ENCODE measurements at places on chromosomes 4 and X.

- no peak for DNase-seq
Measured at GRCh38 chr4:8682296-8682695, 89.7 kb downstream of the CPZ start.

GRCh38 chr4:81491943-81492342, 20.2 kb upstream of the RASGEF1B start:
- no peak for DNase-seq

DNA sequence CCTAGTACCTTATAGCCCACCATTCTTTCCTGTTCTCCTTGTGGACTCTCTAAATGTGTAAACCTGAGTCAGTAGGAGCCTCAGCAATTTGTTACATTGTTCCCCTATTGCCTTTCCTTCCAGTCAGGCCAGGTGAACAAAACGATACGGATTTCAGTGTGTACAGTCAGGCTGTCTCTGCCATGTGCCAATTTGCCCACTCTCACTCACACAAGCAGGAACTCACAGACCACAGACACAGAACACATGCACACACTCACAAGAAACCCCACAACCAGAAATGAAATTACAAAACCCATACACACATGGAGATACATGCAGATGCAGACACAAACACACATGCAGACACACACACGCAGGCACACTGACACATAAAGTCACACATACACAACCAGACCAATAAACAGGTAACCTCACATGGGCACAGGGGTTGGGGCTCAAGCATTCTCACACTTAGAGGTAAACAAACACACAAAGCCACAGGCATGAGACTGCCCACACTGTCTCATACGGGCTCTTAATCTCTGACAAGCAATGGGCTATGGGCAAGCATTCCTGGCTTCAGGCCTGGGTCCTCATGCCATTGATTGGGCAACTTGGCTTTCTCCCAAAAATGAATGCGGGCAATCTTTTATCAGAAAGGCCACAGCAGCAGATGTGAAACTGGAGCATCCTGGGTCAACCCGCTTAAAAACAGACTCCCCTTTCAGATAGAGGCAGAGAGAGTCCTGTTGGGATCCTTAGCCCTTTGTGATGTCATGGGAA, 68.7 kb downstream of the NBDY start:
- DNase-seq, result no peak

GRCh38 chr4:70802928-70803580, 36.6 kb downstream of the GRSF1 start:
- no peak for DNase-seq

DNA sequence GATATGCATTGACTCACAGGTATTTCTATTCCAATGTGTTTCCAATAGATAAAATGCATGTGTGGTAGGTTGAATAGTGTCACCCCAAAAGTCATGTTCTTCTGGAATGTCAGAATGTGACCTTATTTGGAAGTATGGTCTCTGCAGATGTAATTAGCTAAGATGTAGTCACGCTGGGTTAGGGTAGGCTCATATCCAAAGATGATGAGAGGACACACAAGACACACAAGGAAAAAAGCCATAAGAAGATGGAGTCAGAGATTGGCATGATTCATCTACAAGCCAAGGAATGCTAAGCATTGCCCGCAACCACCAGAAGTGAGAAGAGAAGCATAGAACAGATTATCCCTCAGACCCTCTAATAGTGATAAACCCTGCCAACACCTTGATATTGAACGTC, 17.5 kb downstream of the ZNF330 start:
- no peak for DNase-seq

DNA sequence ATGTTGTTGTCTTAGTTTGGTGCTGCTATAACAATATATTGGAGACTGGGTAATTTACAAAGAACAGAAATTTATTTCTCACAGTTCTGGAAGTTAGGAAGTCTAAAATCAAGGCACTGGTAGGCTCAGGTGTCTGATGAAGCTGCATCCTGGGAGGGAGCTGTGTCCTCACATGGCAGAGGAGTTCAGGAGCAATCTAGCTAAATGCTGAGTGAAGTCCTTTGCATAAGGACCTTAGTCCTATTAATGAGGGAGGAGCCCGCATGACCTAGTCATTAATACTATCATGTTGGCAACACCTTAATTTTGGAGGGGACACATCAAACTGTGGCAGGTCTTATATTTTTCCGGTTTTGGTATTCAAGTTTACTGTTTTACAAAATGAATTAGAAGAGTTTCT, 36.0 kb upstream of the NSUN7 start:
- no peak for DNase-seq

- DNase-seq, result no peak
Measured at GRCh38 chrX:115499112-115499805, 61.7 kb upstream of the PLS3 start.

DNA sequence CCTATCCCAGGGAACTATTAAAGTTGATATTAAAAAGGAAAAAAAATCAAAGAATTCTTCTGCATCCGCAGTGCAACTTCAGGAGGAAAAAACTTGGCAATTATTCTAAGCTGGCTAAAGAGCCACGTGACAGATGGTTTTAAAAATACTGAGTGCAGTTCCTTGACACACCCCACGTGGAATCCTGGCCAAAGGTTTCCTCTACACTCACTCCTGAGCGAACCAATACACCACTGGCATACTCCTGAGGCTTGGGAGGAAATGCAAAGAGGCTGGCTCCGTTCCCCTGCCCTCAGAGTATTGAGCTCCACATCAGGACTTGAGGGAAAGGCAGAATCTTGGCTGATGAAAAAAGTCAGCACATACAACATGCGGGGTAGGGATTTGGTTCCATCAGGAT, 133.8 kb upstream of the ATP6AP2 start:
- DNase-seq, result no peak

- DNase-seq, result no peak
Measured at GRCh38 chrX:111336141-111336540, 65.9 kb upstream of the CAPN6 start.

- no peak for DNase-seq
Measured at GRCh38 chr4:123994917-123995316, 598.3 kb downstream of the SPRY1 start.

DNA sequence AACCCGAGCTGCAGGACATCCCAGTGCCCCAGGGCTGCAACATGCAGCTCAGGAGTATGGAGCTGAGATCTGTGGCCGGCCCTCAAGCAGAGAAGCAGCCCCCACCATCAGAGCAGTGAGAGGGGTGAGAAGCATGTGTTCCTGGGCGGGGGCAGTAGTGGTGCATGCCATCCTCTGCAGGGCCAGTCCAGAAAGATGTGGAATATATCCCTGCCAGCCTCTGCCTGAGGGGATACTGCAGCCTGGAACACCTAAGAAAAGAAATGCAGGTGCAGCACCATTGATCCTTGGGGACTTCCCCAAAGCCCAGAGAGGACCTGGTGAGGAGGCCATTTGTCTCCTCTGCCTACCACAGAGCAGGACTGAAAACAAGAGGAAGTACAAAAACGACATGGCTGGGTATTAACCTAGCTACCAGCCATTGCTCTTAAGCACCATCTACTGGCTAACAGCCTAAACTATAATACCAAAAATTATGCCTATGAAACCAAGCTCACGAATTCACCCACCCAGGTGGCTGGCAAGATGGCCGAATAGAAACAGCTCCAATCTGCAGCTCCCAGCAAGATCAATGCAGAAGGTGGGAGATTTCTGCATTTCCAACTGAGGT, 158.8 kb downstream of the ADGRA3 start:
- DNase-seq, result no peak

DNA sequence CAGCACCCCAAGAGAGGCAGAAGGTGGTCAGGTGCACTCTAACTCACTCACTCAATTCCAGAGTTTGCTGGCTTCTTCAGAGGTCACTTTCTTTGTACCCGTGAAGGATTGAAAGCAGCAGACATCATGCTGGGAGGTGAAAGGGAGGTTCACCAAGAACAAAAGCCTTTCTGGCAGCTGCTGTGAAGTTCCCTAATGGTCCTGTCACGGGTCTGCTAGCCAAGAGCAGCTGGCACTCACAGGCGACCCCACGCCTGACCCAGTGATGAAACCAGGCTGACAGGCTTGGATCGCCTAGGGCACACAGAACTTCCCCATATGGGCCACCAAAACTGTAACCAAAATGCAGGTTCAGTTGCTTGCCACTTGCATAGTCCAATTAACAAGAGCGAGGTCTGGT, 11.8 kb downstream of the NUDT11 start:
- DNase-seq, result no peak

DNA sequence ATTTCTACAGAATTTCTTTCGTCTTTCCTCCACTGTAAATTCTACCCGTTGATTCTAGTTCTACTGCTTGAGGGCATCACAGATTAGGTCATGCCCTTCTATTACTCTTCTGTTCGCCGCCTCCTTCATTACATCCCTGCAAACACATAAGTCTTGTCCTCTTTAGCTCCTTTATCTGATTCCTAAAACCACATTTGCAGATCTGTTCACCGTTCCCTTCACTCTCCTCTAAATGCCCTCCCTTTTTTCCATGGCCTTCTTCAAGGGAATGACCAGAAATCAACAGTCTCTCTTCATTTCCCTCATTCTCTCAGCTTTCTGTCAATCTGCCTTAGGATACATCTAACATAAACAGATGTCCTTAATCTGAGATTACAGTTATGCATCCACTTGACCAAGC, 43.1 kb downstream of the BTC start:
- DNase-seq, result no peak

- DNase-seq, result no peak
Measured at GRCh38 chr4:182649698-182650477, 267.3 kb downstream of the DCTD start.

DNA sequence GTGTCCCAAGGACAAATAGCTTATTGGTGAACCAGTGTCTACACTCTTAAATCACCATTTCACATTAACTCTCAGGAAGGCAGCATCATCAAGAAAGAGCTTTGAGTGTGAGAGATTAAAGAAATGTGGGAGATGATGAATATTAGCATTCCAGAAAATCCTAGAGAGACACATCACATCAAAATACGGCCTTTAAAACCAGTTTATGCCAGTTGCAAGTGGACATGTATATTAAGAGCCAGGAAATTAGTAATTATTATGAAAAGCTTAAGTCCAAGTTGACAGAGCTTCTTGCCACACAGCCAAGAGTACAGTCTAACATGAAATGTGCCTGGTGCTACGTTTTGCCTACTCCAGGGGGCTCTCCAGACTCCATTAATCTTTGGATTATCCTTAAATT, 503.0 kb upstream of the BOD1L1 start:
- no peak for DNase-seq

GRCh38 chrX:136920001-136920400, 39.5 kb upstream of the RBMX start:
- no peak for DNase-seq

DNA sequence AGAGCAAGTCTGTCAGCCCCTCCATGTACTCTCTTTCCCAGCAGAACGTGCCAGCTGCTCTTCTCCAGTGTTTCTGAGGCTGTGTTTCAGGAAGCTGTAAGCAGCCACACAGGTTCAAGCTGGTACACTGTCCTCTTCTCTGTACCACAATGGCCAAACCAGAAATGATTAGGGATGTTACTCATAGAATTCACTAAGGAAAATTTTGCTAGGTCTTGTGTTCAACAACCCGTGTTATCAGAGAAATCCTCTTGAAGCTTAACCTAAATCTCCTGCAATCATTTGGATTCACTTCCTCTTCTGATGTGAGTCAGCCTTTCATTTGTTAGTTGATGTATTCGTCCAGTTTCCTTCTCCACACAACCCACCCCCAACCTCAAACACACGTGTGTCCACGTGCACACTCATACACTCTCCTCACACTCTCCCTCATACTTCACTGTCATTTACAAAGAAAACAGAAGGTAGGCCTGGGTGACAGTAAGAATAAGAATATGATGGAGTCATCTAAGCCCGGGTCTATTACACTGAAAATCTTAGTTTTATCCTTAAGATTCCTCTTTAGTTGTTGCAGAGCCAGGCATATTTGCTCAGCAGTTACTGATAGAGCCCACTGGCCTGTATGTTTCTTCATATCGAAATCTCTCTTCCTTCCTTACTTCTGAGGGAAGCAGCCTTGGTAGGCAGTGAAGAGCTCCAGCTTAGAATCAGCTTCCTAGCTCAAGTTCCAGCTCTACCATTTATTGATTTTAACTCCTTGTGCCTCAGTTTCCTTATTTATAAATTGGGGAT, 63.4 kb downstream of the DCUN1D4 start:
- no peak for DNase-seq

- DNase-seq, result no peak
Measured at GRCh38 chrX:114178126-114178525, 405.8 kb upstream of the HTR2C start.

- no peak for DNase-seq
Measured at GRCh38 chr4:26724534-26724933, 136.1 kb upstream of the STIM2 start.

DNA sequence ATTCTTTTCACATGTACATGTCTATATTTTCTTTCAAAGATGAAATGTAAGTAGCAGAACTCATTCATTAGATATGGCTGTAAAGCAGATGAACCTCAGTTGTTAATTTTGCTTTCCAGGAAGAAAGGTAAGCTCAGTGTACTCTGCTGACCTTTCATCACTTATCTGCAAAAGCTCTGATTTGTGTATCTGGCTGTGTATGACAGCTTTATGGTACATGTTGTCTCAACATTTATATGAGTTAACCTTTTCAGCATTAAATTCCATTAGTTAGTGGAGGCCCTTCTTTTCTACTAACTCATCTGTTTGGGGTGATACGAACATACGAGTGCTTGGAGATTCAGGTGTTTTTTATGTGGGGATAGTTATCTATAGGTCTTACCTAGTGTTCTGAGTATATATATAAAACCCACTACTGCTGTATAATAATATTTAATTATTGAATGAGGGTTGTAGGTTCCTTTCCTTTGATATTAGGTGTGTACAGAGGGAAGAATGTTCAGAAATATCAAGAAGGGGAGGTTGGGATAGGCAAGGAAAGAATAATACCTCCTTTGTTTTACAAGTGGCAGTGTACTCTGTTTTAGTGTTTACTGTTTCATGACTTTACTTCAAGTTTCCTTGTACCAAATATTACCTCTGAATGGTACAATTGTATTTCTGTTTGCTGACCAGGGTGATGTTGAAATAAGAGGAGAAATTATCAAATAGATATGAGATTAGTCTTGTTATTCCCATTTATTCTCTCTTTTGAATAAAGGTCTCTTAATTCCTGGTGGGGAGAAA, 395.5 kb downstream of the ARHGAP24 start:
- no peak for DNase-seq

DNA sequence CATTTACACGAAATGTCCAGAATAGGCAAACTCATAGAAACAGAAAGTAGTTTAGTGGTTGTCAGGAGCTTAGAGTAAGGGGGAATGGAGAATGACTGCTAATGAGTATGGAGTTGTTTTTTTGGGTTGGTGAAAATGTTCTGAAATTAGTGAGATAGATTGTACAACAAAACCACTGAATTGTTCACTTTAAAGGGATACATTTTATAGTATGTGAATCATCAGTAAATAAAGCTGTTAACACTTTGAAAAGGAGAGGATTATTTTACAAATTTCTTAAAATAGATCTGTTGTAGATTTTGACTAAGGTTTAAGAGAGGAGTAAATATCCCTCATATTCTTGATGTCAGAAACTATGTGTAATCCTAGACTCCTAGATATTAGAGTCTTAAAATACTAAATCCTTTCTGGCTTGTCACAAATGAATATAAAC, 82.7 kb downstream of the RAPGEF2 start:
- DNase-seq, result no peak

DNA sequence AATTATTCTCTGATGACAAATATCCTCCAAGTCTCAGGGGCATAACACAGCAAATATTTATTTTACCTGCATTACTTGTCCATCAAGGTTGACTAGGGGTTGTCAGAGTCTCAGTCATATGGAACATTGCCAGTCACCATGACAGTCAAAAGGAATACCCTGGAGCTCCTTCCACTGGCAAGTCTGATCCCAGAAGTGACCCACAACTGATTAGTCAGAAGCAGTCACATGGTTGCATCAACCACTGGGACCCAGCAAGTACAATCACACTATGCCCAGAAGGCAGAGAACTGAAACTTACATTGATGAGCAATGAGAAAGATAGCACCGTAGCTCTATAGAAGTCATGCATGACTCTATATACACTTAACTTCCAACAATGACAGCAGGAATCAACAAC, 41.9 kb upstream of the SOD3 start:
- no peak for DNase-seq
